ENCODE measurements at places on chromosomes 1 and 21. TPM values are rescaled to one million over a fixed set of nuclear protein-coding genes. Genes with fewer than 3 reads are reported as not detected.
A peak's percentile ranks its signal among the peaks of the same experiment; 100 is the strongest.

GRCh38 chr1:117567435-117567834, 38.4 kb upstream of the TENT5C start:
- DNase-seq, result no peak

The CLCA4 gene
- polyA plus RNA-seq, result not detected

DNA sequence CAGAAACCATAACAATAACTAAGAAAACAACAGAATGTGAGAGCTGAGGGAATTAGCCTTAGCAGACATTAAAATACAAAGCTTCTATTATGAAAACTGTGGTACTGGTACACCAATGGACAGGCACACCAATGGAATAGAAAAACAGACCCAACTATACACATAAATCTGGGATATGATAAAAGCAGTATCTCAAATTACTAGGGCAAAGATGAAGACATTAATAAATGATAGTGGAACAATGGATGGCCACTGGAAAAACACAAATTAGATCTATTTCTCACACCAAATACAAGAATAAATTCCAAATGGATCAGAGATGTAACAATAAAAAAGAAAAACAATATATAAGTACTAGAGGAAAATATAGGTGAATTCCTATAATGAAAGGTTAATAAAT, 65.4 kb upstream of the SLFNL1 start:
- DNase-seq, result no peak

- DNase-seq, result no peak
These were observed 272.6 kb downstream of the S1PR1 start for GRCh38 chr1:101509370-101509769.

- no peak for DNase-seq
These were observed 199.9 kb upstream of the FMN2 start for GRCh38 chr1:239891621-239892358.

DNA sequence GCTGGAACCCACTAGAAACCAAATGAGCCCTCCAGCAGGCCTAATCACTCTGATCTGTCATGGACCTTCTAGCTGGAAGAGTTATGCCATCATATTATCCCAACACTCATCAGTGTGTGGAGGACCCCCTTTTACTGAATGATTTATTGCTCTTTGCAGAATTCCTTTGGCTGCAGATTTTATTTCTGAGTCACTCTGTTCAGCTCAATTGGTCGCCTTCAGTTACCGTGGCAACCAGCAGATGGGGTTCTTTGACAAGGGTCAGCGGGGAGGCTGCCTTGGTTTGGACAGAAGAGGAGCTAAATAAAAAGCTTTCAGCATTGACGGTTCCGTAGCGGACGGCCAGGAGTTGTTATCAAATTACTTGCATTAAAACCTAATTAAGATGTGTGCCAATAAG, 220.1 kb downstream of the SDCCAG8 start:
- DNase-seq, result peak; percentile 64

The TENT5C gene
- 1.5 TPM for polyA plus RNA-seq

- peak; percentile 79 for DNase-seq
These were observed 129.7 kb upstream of the RUNX1 start for GRCh38 chr21:35178827-35179226.

GRCh38 chr1:5821540-5822176, 170.6 kb downstream of the NPHP4 start:
- no peak for DNase-seq

DNA sequence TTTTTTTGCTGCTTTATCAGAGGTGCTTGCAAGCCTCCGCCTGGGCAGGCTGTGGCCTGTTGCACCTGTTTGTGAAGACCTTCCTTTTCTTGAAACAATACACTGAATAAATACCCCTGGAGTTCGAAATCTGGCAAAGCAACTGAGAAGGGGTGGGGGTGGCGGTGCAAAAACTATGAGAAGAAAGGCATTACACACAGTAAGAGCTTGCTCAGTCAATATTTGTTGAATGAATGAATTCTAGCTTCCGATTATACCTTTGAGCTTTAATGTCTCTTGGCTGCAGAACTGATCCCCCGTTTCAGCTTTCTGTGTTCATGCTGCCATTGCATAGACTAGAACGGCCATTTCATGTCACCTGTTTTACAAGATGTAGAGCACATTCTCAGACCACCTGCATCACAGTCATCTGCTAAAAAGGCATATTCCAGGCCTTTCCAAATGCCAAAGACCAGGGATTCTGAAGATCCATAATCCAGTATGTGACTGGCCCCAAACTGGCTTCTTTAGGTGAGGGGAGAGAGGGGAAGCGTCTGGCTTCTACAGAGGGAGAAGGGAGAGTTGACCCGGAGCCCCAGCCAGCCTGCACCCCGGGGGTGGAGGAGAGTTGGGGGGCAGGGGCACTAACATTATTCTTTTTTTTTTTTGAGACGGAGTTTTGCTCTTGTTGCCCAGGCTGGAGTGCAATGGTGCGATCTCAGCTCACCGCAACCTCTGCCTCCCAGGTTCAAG, 111.5 kb downstream of the ETS2 start:
- DNase-seq, result no peak

- peak; percentile 38 for DNase-seq
These were observed 55.7 kb upstream of the EFHD2 start for GRCh38 chr1:15353839-15354579.

GRCh38 chr1:189084811-189085210, 1392.9 kb downstream of the BRINP3 start:
- DNase-seq, result no peak

The PHLDA3 gene
- polyA plus RNA-seq, result 122 TPM

DNA sequence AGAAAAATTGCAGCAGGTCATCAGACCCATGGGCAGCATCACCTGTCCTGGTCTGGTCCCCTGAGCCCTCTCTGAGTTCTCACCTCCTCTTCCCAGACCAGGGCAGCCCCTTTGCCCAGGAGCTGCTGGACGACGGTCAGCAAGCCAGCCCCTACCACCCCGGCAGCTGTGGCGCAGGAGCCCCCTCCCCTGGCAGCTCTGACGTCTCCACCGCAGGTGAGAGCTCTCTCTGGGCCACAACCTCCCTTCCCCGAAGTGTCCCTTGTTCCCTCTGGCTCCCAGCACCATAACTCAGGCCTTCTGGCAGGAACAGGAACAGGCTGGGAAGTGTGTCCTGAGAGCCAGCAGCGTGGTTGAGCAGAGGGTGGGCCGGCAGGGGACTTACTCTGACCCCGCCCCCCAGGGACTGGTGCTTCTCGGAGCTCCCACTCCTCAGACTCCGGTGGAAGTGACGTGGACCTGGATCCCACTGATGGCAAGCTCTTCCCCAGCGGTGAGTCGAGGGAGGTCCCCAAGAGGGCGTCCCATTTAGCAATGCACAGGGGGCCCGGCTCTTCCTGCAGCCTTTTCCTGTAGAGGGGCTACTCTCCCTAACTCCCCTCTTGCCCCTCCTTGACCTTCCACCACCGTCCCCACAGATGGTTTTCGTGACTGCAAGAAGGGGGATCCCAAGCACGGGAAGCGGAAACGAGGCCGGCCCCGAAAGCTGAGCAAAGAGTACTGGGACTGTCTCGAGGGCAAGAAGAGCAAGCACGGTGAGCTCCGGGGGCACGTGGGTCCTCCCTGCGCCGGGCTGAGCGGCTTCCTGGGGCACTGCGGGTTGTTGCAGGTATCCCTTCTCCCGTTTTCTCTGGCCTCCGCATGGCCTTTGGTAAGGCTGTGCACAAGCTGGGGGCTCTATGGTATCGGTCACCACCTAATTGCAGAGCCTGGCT, 2.4 kb downstream of the ELF3 start:
- no peak for DNase-seq

GRCh38 chr1:211259638-211260126, 516 bp downstream of the RCOR3 start:
- no peak for DNase-seq
